Right lung (tissue), 10 donors: ENCODE measurements at places on chromosomes 6 and 20.

DNA sequence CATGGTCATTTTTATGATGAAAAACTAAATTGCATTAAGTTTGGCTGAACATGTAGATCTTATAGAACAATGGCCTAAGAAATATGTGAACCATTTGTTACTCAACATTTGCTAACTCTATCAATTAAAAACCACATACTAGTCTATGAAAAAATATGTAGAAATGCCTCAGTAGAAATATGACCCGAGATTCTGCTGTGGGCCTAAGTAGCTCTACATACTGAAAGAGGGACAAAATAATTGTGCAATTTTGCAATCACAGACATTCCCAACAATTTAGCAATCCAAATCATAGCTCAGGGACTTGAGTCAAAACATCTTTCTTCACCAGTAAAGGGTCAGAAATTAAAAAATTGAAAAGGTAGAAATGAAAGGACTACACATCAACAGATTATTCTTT is 619.0 kb downstream of the FRK start:
- no peak for DNase-seq

DNA sequence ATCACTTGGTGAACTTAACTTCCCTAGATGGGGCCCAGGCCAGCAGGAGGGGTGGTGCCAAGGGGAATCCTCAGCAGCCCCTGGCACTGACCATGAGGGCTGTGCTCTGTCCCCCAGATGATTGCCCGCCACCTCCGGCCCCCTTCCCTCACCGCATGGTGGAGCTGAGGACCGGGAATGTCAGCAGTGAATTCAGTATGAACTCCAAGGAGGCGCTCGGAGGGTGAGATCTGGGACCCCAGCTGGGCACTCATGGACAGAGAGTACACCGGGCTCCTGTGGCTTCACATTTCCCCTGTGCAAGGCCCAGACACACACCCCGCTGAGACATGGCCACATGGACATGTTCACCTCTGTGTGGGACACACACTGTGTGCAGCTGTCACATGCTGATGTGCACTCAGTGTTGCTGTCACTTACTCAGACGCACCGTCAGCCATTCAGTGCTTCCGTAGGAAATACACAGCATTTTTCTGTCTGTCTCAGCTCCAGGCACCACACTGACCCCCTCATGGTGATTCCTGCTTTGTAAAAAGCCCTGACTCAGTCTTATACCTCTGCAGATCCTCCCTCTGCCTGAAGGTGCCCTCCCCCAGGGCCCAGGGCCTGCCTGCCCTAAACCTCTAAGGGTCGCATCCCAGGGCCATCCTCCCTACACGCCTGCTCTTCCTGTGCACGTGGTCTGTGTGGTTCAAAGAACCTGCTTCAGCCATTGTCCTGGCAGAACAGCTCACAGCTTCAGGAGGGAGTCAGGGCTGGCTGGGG is 4.4 kb downstream of the MYLK2 start:
- no peak for DNase-seq

- DNase-seq = no peak
Measured at GRCh38 chr20:35856866-35857265, 85.1 kb downstream of the PHF20 start.

GRCh38 chr6:17392978-17393891 is at the start of gene CAP2:
TSS of gene CAP2 (plus strand) at chr6:17393595. CDS start at chr6:17421556, 27,961 bp downstream.
- peak; percentile 54 for DNase-seq

- no peak for DNase-seq
Measured at GRCh38 chr6:144793744-144794143, 508.6 kb downstream of the UTRN start.

GRCh38 chr6:139779988-139780774 is 405.7 kb upstream of the CITED2 start:
- DNase-seq = no peak

- no peak for DNase-seq
Measured at GRCh38 chr6:74607934-74608333, 597.9 kb downstream of the COL12A1 start.

GRCh38 chr6:129448965-129449364 is 261.0 kb downstream of the ARHGAP18 start:
- DNase-seq = no peak

DNA sequence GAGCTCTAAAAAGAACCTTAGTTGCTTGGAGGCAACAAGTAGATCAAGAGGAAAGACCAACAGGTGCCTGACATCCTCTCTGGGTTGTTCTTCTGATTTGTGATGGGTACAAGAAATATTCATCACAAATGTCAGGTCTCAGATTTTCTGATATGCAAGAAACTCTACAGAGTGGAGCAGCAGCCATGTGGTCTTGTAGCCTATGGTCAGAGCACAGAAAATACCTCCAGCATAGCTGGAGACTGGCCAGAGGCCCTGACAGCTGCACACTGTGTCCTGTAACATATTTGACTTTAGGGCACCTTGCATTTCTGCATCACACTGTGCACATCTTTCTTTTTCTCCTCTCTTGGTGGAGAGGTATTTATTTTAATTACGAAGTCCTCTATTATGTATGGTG is 116.3 kb downstream of the GMPR start:
- no peak for DNase-seq

- DNase-seq = no peak
Measured at GRCh38 chr6:134806180-134806798, 143.6 kb downstream of the ALDH8A1 start.

DNA sequence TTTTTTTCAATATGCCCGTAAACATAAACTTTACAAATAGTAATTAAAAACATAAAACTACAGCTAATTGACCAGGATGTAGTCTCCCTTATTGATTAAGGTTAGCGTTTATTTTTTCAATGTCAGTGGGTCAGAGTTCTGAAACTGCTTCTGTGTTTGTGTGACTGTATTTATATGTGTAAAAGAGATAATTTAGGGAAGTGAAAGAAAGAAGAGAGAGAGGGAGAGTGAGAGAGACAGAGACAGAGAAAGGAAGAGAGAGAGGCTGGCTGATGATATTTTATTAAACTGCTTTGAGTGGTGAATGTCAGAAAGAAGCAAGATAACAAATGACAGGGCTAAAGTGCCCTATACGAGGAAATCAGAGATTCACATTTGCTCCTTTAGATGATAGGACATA is 266.1 kb upstream of the PTCHD4 start:
- no peak for DNase-seq

- no peak for DNase-seq
Measured at GRCh38 chr6:56419191-56419590, 171.8 kb upstream of the COL21A1 start.

DNA sequence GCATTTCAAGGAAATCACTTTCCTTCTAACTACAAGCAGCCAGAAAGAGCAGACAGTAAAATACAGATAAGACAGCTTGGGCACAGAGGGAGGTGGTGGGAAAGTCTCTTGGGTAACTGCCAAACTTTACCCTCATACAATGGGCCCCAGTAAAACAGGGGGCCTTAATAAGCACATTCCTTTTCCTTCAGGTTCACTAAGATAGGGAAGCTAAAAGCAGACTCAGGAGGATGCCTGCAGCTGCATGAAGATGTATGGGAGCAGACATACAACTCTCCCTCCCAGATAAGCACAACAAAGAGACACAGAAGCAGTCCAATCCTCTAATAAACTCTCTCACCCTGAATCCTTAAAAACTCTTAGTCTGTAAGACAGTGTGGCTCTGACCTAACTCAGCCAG is 49.0 kb downstream of the SIM1 start:
- no peak for DNase-seq

DNA sequence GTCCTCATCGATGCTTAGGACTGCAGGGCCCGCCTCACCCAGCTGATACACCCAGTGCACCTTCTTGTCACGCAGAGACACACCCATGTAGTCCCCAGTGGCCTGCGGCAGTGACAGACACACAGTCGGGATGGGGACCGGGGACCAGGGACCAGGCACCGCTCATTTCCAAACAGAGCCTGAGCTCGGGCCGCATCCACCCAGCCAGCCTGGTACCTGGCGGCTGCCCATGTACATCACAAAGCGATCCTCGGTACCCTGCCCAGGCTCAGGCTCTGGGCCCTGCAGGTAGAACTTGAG is 11.5 kb downstream of the ADRM1 start:
- no peak for DNase-seq

- DNase-seq = no peak
Measured at GRCh38 chr6:87907521-87907920, 140.1 kb upstream of the SPACA1 start.

DNA sequence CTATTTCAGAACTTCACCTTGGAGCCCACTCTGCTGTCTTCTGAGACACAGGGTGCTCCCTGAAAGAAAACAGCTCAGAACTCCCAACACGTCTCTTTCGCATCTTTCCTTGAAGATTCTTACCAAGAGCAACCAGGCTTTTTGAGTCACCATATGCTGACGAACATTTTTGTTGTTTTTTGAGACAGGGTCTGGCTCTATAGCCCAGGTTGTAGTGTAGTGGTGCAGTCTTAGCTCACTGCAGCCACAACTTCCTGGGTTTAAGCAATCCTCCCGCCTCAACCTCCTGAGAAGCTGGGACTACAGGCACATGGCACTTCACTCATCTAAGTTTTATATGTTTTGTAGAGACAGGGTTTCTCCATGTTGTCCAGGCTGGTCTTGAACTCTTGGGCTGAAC is 68.5 kb downstream of the TRMT11 start:
- no peak for DNase-seq
